ENCODE measurements at places on chromosomes 2 and 18.

GRCh38 chr18:27695052-27695451 lies 481.9 kb downstream of the CDH2 start:
- no peak for DNase-seq

- DNase-seq: no peak
Observed at GRCh38 chr2:45923701-45924100, 272.2 kb downstream of the PRKCE start.

GRCh38 chr2:23498943-23499342 lies 114.0 kb downstream of the KLHL29 start:
- DNase-seq: no peak

GRCh38 chr18:9661564-9661963 lies 46.5 kb upstream of the RAB31 start:
- no peak for DNase-seq

GRCh38 chr18:26002375-26002910 lies 88.0 kb downstream of the SS18 start:
- no peak for DNase-seq

DNA sequence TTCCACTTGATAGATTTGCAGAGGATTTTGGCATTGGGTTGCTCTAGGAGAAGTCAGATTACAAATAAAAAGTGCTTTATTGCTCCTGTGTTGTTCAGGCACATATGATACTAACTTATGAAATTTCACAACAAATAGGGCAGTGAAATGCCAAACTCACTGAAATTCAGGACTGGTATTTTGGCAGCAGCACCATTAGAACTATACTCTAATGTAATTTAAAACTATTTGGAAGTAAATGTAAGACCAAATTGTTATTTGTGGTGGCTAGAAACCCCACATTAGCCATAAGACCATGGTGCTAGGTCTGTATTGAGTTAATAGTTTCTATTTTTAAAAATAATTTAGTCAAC lies 57.2 kb downstream of the SPTBN1 start:
- no peak for DNase-seq

DNA sequence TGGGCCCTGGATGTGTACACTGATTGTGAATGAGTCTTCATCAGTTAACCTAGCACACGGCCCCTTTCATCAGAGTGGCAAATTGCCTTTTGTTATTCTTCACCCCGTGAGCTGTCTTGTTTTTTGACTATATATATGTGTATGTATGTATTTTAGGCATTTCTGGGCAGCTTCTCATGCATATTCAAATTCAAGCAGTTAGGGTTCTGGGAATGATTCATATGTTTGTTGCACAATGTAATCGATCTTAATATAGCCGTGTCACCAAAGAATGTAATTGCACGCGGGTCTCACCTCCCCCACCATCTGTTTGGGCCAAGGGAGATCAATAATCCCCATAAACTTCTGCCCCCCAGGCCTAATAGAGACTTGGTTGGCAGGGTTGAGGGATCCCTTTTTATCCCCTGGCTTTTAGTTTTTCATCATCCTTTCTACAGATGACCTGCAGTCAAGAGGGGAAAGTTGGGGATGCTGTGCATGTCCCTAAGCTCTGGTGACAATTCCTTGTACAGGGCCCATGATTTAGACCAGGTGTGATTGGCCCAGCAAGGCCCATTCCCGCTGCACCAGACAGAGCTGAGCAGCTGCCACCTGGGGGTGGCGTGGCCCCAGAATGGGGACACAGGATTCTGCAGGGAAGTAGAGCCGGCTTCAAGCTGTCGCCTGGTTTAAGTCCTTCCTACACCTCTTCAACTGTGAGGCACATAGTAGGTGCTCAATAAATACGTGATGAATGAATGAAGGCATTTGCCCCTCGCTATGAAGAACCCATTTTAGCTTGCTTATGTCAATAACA lies 19.2 kb downstream of the KCNF1 start:
- no peak for DNase-seq

DNA sequence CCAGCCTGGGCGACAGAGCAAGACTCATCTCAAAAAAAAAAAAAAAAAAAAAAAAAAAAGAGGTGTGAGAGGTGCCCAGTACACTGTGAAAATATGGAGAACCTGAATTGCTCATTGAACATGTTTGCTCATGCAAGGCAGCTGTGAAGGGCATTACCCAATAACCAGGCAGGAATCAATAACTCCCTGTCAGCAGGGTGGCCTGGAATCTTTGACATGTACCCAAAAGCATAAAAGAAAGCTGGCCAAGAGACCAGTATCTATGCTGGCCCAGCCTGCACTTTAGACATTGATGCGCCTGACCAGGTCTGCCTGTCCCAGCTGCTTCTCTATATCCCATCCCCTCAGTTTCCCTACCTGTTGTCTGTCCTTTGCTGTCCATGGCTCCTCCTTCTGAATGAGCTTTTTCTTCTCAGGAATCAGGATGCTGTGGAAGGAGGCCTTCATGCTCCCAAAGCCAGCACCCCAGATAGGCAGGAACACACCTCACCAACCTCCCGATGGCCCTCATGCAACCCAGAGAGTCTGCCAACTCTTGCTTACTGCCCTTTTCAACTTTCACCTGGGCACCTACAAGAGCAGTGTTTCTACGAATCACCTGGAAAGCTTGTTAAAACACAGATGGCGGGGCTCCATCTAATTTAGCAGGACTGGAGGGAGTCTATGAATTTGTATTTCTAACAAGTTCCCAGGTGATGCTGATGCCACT lies 83.4 kb upstream of the PPP1CB start:
- no peak for DNase-seq
